Cortex of kidney (tissue), 1 donor: ENCODE measurements at places on chromosomes 7 and 10.

DNA sequence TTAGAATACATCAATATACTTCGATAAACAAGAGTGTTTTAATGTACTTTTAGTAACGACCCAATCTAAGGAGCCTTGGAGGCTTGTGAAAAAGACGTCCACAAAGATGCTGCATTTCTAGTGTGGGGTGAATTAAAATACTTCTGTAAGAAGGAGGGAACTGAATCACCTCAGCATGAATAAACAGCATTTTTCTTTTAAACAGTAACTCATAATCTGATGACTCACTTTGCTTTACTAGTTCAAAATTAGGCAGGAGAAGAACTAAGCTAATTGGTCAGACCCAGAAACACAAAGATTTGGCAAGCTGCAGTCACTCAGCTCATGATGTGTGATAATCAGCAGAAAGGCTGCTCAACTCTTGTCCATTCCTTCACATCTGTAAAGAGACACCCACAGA lies 24.2 kb downstream of the NCOA4 start:
- no peak for DNase-seq

DNA sequence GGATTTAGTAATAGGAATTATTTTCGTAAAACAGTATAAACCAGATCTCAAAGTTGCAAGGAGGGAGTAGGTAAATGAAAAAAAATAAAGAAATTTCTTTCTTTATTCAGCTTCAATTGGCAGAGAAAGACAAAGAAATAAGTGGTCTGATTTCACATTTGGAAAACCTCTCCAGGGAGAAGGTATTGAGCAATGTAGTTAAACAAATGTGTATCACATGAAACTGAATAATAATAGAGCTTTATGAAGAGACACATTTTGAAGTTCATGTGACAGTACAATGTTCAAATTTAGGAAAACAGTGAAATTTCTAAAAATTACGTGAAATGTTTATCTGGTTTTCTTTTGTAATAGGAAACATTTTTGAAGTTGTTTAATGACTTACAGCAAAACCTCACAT lies 63.0 kb downstream of the TAX1BP1 start:
- DNase-seq: no peak

GRCh38 chr10:2301227-2301626 lies 563.9 kb upstream of the ADARB2 start:
- DNase-seq: no peak

GRCh38 chr10:4344492-4344994 lies 481.5 kb upstream of the AKR1E2 start:
- no peak for DNase-seq

GRCh38 chr7:65974191-65974801 lies 7.7 kb downstream of the GUSB start:
- no peak for DNase-seq
